ENCODE measurements at places on chromosomes 1 and 21. TPM values are rescaled to one million over a fixed set of nuclear protein-coding genes. Genes with fewer than 3 reads are reported as not detected.

Gene S100A9
- total RNA-seq, result not detected

Gene CENPS
- total RNA-seq, result 10.0 TPM

Gene ELAVL4
- total RNA-seq, result not detected

Gene TCHH
- total RNA-seq, result not detected

DNA sequence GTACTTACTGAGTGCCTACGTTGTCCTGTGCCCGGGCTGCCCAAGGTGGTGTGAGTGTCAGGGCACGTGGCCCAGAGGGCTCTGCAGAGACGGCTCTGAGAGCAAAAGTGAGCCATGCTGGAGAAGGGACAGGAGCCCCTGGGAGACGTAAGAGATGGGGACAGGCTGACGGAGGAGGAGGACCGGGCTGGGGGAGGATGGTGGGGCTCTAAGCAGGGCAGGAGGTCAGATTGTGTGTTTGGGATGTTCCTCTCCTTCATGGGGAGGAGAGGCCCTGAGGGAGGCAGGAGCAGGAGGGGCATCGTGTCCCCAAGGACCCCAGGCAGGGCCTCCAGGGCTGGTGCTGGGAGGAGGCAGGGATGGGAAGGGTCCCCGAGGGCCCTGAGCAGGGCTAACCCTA is 158.9 kb downstream of the PCBP3 start:
- DNase-seq, result no peak

- DNase-seq, result no peak
These were observed 304.0 kb downstream of the KIF26B start for GRCh38 chr1:245458761-245459174.

DNA sequence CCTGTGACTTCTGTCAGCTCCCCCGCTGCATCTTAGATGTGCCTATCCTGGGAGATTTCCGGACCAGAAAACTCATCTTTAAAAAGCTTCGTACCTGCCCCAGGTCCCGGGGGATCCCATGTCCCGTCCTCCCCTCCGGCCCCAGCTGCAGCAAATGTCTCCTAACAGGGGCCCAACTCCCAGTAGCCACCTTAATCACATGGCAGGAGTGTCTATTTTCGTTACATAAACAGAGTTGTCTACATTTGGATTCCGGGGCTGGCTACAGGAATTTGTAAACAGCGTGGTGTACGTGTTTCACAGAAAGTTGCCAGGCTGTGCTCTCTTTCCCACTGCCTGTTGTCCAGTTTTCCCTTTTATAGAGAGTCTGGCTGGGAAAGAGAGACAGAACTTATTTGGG is 17.9 kb upstream of the KCNE2 start:
- DNase-seq, result no peak

DNA sequence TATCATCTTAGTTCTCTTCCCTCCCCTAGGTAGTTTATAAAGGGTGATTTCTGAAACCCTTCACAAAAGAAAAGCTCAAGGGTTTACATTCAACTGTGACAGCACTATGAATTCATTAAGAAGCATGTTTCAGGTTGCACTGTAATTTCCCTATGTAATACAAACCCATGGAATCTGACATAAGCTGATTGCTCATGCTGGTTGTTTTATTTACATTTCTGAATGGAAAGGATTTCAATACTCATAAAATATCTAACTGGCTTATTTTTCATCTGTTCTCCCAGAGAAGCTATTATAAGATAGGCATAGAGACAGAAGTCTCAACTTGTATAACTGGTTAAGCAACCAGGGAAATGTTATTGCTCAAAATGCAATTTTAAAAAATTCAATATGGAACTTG is 20.5 kb downstream of the WNT2B start:
- no peak for DNase-seq

DNA sequence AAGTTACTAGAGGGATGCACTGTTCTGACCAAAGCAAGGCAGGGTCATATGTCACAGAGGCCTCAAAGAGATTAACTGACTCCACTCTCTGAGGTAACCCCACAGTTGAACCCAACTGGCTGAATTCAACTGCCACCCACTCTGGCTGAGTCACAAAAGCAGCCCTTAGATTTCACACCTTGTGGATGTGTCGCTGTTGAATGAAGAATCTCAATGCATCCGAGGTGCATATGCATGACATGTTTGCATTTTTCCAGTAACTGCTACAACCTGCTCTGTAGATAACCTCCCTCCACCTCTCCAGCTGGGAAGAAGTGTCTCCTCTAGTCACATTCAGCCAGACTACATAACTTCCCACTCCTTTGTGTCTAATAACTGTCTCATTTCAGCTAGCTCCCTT is 27.9 kb upstream of the KIF21B start:
- no peak for DNase-seq

Measured in LHCN-M2 (cell line).